Activated T-helper 17 cell treated with anti-CD3 and anti-CD28 coated beads, Interleukin-2, amount 50 U/mL, for 72 hours (primary cell): ENCODE measurements at places on chromosomes 2 and 18.

- no peak for ATAC-seq
Measured at GRCh38 chr2:236345081-236345714, 81.0 kb upstream of the ASB18 start.

- no peak for ATAC-seq
Measured at GRCh38 chr2:9905413-9905812, 46.1 kb upstream of the GRHL1 start.

DNA sequence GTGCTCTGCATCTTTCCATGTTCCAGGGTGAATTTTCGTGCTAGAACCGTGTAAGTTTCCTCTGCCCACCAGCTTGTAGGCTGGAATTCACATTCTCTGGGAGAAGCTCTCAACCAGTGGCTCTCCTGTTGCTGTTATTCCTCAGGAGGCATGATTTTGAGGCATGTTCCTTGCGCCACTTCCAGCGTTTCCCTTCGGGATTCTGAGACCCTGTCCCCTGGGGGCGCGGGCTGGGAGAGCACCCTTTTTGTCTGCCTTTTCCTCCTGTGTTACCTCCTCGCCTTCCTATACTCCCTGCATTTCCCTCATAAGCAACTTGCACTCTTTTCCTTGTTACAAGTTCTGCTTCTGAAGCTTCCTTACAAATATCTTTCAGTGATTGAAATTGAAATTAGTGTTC, 156.4 kb downstream of the PTPRM start:
- ATAC-seq = no peak

DNA sequence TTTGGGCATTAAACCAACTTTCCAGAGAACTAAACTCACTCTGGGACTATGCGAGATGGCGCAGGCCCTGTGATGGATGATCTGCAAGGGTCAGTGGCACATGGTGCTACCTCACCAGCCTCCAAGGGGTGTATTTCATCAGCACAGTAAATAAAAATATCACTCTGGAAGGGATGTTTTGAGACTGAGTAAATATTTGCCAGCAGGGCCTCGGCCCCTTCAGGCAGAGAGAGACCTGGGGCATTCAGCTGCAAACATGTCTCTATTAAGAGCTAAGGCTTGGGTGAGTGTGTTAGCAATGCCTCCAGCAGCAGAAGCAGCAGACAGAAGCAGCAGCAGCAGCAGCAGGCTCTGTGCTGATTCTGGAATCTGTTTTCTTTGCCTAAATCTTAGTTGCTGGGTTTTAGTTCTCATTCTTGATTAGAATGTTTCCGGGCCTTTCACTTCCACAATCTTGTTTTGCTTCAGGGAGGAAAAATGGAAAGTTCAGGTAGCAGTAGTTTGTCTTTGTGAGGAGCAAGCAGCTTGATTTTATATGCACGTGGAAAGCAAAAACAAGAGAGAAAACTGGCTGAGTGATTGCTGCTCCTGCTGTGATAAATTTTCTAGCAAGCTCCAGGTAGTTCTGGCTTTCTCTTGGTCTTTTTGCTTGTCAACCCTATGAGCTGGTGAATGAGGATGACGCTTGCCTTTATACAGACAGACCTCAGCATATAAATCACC, 18.6 kb downstream of the ADCYAP1 start:
- ATAC-seq = no peak

DNA sequence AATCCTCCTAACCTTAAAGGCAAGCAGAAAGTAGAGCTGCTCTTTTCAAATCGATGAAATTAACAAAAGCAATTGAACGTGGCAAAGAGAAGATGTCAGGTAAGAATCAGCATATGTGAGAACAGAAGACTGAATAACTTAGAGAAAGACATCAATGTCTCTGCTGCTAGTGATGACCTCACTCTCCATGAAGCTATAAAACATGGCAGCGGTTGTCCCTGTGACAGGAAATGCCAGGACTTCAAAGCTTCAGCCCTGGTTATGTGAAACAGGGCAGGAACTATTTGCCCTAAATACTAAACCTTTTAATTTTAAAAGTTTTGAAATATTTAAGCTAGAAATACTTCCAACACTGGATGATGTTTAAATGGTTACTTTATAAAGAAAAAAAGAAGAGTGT, 383.7 kb downstream of the XIRP2 start:
- no peak for ATAC-seq

GRCh38 chr18:49813319-49814146, at the start of gene ACAA2:
Gene ACAA2 (minus strand): TSS chr18:49813533. CDS start chr18:49813484, 49 bp downstream.
- ATAC-seq = peak; percentile 93

DNA sequence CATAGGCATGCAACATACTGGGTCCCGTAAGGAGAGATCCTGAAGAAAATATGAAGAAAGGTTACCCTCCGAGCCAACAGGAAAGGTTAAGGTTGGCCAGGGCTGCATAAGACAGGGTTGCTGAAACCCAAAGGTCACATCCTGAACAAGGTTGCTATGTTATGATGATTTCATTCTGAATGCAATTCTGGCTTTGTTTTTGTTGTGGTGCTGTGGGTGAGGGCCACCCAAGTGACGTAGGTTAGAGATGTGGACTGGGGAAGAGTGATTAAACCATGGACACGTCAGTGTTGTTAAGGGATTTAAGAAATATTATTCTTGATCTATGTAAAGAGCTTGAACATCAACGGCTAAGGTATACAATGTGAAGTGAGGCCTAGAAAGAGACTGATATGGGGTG, 60.0 kb downstream of the ZEB2 start:
- ATAC-seq = peak; percentile 78

- no peak for ATAC-seq
Measured at GRCh38 chr18:33051407-33051806, 278.6 kb upstream of the KLHL14 start.

GRCh38 chr18:22347606-22348511, 69.9 kb downstream of the CTAGE1 start:
- ATAC-seq = no peak

DNA sequence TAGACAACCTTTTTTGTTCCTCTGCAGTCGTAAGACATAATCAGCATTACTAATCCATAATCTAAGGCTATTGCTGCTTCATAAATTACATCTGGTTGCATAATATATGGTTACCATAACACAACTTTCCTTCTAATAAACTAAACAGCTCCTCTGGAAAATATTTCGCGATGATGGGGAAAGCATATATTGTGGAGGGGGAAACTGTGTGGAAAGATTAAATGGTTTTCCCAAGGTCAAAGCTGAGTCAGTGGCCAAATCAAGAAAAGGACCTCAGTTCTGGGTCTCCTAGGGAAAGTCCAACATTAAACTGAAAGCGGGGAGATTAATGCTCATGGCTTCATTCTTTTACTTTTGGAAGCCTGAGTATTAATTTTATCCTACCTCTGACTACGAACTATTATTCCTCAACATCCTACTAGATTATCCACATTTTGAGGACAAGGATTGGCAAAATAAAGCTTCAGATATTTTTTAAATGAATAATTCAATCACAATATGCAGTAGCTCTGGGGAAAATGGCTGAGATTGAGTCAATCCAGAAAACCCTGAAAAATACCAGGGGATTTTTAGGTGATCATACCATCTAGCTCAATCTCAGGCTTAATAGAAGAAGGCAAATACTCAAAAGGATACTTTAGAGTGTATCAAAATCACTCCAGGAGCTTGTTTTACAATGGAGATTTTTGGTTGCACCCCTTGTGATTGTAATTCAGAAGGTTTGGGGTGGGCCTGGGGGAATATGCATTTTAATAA, 33.8 kb upstream of the STK17B start:
- ATAC-seq = peak; percentile 56

GRCh38 chr2:124755386-124755785, 730.3 kb downstream of the CNTNAP5 start:
- no peak for ATAC-seq
